Stimulated activated CD8-positive, alpha-beta memory T cell treated with anti-CD3 and anti-CD28 coated beads, Interleukin-4, amount 100 ng/mL, for 4 hours (primary cell): ENCODE measurements at places on chromosomes 4 and X.

DNA sequence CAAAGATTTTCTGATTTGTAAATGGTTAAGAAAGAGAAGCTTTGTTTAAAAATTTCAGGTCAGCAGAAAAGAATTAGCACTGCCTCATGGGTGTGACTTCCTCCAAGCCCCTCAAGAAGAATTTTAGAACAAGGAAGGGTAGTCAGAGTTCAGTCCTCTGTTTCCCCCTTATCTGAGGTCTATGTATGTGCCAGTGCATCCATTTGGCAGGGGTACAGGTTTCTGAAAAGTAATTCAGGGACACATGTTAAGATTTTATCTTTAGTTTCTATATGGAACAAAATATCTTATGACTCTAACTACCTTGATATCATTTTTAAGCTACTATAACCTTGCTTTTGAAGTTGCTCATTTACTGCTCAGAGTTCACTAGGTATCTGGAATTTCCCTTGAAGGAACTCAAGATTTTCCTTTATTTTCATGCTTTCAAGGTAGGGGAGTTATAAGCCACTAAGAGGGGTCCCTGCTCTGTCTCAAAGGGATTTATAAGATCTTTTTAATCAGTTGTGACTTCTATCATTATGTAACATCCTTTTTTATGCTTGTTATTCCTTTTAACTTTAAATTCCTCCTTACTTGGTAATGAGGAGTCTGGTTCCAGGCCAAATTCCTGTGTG lies 24.4 kb upstream of the PLK4 start:
- no peak for DNase-seq

- DNase-seq = no peak
These were observed 2384.1 kb downstream of the PCDH7 start for GRCh38 chr4:33104273-33104672.

DNA sequence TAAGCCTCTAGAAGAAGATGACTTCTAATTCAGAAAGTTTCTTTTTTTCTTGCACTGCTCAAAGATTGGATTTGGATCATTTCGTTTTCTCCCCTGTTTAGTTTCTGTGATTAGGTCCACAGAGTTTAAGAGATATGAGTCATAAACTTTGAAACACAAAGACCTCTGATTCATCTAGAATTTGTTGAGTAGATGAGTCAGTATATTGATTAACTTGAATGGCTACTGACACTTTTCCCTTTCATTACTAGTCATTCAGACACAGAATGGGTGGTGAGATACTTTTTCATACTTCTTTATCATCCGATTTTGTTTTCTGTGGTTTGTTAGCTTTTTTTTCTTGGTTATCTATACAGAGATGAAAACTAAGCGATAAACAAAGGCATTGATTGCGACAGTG lies 34.1 kb upstream of the AFF2 start:
- DNase-seq = no peak

GRCh38 chrX:22247169-22247568 lies 25.5 kb upstream of the CBLL2 start:
- DNase-seq = no peak

DNA sequence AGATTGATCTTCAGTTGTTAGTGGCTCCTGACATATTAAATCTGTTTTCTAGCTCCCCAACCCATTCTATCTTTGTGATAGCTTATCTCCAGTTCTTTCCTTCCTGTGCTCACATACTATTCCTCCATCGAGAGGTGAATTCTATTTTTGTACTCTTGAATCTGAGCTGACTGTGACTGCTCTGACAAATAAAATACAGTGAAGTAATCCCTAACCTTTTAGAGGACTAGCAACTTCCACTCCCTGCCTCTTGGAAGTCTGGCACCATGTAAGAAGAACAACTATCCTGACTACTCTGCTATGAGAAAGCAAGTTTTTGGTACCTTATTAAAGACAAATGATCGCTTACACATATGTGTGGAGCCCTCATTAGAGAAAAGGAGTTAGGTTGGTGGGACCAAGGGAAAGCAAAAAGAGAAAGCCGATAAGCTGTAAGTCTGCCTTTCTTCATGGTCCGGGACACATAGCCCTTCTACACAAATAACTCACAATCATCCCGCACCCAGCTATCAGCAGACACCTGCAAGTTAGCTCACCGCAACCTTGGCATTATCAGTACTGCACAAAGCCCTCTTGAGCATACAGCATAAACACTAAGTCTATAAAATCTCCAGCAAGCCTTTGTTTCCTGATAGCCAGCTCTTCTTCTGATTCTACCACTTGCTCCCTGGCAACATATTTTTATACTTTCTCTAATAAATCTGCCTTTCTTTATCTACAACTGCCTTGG lies 13.5 kb upstream of the PPM1K start:
- DNase-seq = no peak

GRCh38 chr4:80125252-80126177 lies 52.5 kb upstream of the ANTXR2 start:
- no peak for DNase-seq
